Stimulated activated effector memory CD8-positive, alpha-beta T cell treated with anti-CD3 and anti-CD28 coated beads, Interleukin-12 subunit alpha, Interleukin-12 subunit beta, amount 100 ng/mL, for 72 hours (primary cell): ENCODE measurements at places on chromosomes 12 and 14.

- no peak for DNase-seq
These were observed 17.3 kb downstream of the GSG1 start for GRCh38 chr12:13085968-13086686.

DNA sequence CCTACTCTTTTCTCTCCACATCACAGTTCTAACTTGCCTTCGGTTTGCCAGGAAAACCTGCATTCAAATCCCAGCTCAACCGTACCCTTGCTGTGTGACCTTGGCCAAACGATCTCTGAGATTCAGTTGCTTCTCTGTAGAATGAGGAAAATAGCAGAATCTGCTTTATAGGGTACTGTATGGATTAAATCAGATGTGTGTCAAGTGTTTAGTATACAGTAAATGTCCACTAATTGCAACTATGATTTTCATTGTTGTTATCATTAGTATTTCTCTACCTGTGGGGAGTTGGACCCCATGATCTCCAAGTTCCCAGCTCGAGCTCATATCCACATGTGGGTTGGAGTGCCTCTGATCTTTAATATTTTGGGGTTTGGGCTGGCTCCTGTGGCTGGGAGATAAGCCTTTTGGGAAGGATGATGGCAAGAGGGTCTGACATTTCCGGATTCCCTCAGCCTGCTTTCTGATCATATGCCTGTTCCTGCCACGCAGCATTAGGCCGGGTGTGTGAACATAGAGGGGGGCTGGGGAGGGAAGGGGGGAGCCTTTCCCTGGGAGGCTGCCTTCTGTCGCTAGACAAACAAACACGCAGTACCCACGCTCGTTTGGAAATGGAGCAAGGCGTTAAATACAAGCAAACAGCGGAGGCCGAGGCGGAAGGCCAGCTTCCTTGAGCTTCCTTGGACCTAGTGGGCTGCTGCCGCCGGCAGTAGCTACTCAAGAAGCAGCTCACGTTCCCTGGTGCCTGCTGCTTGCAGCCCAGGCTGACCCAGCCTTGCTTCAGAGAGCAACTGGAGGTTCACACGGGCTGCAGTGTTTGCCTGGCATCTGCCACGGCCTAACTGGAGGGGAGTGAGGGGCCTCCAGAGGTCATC lies 213.5 kb upstream of the LHX5 start:
- no peak for DNase-seq

GRCh38 chr12:92968176-92968813 lies 39.2 kb upstream of the EEA1 start:
- DNase-seq, result no peak

DNA sequence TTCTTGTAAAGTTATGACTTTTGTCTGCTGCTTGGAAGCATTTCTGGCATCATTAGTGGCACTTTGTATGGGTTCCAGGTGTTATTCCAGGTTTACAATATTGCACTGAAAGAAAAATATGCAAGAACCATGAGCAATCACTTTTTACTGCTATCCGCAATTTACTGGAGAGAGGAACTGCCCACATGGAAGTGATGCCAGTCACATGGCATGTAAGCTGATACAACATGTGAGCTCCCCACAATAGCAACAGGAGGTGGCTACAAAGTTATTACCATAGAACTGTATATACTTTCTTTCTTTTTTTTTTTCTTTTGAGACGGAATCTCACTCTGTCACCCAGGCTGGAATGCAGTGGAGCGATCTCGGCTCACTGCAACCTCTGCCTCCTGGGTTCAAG lies 1012.1 kb downstream of the BCL11B start:
- no peak for DNase-seq

DNA sequence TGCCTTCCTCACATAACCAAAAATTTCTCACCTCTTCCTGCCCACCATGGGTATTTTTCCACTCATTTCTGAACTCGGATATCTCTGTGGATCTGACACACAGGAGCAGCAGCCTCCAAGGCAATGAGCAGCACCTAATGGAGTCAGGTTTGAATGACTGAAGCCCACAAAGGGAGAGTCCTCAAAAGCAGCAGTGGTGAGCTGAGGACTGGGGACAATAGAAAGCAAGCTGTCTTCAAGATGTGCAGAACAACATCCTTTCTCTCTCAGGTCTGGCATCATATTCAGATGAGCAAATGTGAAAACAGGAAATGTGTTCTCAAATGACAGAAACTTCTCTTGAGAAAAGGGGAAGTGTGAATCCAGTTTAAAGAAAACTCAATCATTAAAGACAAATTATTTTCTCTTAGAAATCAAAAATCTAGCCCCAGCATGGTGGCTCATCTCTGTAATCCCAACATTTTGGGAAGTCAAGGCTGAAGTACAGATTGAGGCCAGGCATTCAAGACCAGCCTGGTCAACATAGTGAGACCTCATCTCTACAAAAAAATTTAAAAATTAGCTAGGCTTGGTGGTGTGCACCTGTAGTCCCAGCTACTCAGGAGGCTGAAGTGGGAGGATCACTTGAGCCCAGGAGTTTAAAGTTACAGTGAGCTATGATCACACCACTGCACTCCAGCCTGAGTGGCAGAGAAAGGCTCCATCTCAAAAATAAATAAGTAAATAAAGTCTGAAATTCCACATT lies 54.2 kb downstream of the C12orf42 start:
- DNase-seq, result peak; percentile 57

- no peak for DNase-seq
These were observed 168.6 kb downstream of the TMEM121 start for GRCh38 chr14:105694961-105695360.

- peak; percentile 51 for DNase-seq
These were observed 114.7 kb upstream of the MYL2 start for GRCh38 chr12:111034886-111035577.

GRCh38 chr14:68787092-68787992 lies 5.5 kb downstream of the ZFP36L1 start:
- peak; percentile 67 for DNase-seq

- DNase-seq, result no peak
These were observed 63.6 kb upstream of the PWP1 start for GRCh38 chr12:107622001-107622400.

DNA sequence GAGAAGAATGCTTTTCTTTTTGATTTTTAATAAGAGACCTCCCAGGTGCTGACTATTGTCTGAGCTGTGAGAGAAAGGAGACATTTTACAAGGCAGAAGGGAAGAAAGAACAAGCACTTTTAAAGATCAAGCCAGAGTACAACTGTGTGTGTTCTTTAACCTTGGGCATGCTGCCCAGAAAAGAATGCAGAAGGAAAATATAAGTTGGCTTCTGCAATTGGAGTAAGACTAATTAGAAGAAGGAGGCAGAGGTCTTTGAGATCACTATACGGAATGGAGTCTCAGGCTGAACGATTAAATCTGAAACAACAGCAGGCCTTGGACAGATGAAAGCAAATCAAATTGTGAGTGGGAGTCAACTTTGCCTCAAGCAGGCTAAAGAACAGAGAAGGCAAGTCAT lies 230.5 kb downstream of the ATP23 start:
- no peak for DNase-seq

- DNase-seq, result peak; percentile 74
These were observed 74.8 kb upstream of the CHST11 start for GRCh38 chr12:104381731-104382480.

DNA sequence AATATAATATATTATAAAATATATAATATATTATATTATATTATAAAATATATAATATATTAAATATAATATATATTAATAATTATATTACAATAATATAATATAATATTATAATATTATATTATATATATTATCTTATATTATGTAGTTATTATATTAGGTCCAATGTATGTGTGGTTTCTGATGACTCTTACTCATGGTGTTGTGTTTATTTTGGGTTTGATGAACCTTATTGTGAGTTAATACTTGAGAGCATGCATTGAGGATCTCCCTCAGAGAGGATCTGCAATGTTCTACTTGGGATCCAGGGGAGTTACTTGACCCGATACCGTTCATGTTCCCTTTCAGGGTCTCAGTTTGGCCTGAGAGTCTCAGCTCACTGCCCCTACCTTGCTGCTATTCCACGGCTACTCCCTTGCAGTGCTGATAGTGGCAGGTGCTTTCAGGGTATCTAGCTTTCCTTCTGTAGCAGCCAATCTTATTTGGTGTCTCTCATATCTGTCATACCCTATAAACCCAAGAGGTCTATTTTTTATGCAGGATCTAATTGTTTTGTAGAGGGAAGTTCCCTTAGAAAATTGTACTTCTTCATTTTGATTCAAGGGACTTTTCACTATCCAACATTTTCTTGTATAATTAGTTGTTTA lies 89.1 kb upstream of the ZDHHC17 start:
- DNase-seq, result no peak

DNA sequence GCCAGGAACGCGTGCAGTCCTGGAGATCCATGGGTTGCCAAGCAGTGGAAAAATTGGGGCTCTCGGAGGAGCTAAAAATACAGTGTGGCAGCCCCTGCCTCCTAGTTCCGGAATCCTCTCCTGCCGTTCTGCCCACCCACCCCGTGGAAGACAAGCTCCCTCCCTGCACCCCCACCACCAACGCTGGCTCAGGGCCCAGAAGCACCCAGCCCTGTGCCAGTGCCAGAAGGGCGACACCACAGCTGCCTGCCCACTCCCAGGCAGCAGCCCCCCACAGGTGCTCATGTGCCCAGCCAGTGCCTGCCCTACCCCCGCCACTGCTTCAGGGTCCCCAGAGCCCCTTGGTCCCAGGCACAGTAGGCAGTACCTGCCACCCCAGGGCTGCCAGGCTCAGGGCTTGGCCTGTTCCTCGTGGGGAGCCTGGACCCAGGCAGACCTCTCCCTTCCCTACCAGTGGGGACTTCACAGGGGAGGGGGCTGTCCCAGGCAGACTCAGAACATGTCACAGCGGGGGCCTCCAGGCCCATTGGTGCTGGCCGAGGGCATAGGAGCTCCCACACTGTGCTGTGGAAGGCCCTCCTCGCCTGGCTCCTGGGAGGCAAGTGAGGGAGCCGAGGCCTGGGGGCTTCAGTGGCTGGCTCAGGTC lies 7.4 kb downstream of the INF2 start:
- DNase-seq, result no peak

DNA sequence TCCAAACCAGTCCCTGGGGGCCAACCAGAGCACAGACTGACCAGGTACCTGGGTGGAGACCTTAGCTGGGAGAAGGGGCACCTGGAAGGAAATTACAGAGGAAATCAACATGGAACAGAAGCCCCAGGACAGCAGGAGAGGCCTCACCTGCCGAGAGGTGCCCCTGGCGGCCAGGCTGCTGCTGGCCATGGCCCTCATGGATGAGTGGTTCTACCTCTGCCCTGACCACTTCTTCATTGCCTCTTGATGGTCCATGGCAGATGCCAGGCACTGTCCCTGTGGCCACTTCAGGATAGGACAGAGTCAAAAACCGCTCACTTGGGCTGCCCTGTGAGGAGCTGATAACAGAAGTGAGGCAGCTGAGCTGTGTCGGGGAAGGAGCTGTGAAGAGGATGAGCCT lies 73.1 kb upstream of the GNG2 start:
- no peak for DNase-seq

DNA sequence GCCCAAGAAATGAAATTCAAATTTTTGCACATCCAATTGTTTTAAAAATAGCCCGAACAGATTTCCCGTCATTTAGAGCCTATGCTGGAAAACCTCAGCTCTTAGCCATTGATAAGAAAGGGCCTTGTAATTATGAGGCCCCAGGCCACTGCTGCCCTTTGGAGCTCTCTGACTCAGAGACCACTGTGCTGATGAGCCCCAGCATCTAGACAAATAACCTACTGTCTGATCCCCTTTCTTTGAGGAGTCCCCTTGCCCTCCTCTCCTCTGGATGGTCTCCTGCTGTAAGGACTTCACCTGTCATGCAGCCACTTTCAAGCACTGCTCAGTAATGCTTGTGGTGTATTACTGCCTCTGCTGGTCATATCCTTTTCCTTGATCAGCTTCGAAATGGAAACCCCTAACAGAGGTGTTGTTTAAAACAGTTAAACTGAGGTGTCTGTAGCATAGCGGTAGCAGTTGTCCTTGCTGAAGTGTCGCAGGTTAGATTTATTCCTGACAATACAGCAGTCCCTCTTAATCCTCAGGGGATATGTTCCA lies 159.9 kb upstream of the SRRM4 start:
- no peak for DNase-seq

- no peak for DNase-seq
These were observed 34.9 kb downstream of the ACTN1 start for GRCh38 chr14:68944162-68944561.

GRCh38 chr12:29710104-29710503 lies 73.6 kb downstream of the TMTC1 start:
- DNase-seq, result no peak

GRCh38 chr14:22567437-22567836 lies 21.6 kb downstream of the DAD1 start:
- no peak for DNase-seq

DNA sequence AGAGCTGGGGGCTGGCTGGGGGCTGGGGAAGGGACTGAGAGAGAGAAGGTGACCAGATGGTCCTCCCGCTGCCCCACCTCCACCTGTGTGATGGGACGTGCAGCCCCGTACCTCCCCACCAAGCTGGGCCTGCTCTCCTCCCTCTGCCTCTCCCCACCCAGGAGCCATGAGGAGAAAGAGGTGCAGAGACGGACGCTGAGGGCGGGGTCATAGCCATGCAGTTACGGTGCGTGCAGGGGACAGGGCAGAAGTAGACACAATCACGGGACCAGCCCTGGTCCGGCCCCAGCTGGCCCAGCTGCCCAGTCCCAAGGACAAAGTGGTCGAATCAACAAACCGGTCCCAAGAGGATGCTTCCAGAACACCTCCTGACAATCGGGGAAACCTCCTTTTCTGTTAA lies 33.2 kb downstream of the RFLNA start:
- DNase-seq, result no peak

DNA sequence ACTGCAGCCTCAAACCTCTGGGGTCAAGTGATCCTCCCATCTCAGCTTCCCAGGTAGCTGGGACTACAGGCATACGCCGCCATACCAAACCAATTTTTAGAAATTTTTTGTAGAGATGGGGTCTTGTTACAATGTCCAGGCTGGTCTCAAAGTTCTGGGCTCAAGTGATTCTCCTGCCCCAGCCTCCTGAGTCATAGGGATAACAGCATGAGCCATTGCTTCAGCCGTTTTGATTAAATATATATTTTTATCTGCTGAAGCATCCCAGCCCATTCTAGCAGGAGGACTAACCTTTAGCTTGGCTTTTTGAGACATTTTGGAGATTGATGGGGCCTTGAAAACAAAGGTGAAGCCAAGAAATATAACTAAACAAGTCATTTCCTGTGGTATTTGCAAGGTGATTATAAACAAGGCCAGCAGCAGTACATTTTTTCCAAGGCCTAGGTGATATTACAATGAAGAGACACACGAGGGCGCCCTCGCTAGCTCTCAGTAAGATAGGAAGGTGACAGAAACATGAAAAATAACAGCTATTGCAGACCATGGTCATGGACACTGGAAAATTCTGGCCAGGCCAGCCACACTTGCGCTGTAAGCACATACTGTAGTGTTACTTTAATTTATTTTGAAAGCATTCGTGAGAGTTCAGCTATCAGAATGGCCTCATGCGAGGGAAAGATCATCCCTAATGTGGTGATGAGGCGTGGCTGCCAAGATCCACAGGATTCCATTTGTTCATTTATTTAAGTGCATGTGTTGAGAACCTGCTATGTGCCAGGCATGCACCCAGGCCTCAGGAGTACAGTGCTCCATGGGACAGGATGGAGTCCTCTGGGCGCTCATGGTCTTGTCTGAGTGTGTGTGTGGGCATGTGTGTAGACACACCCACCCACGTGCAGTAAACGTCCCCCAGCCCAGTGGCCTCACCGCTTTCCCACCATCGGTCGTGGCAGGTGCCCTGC lies 63.5 kb downstream of the DGLUCY start:
- peak; percentile 35 for DNase-seq

- DNase-seq, result no peak
These were observed 268.9 kb downstream of the NPAS3 start for GRCh38 chr14:33207467-33208017.
